ENCODE measurements at places on chromosomes 3 and 15.

- no peak for DNase-seq
Measured at GRCh38 chr3:197019021-197019420, 10.6 kb downstream of the MELTF start.

DNA sequence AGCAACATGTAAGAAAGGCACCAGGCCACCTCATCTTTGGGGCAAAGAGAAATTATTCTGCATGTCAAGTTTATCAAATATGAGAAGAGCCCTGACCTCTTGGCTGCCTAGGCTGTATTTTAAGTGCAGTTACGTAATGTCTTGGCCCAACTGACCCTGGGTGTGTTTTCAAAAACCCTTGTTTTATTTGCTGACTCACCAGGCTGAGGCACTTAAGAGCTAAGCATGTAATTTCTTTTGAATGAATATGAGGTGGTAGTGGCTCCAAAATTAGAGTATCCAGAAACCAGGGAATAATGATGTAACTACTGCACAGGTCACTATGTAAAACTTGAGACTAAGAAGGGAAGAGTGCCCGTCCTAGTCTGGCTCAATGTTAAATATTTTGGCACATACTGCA is 24.3 kb downstream of the PGPEP1L start:
- DNase-seq = peak; percentile 77

DNA sequence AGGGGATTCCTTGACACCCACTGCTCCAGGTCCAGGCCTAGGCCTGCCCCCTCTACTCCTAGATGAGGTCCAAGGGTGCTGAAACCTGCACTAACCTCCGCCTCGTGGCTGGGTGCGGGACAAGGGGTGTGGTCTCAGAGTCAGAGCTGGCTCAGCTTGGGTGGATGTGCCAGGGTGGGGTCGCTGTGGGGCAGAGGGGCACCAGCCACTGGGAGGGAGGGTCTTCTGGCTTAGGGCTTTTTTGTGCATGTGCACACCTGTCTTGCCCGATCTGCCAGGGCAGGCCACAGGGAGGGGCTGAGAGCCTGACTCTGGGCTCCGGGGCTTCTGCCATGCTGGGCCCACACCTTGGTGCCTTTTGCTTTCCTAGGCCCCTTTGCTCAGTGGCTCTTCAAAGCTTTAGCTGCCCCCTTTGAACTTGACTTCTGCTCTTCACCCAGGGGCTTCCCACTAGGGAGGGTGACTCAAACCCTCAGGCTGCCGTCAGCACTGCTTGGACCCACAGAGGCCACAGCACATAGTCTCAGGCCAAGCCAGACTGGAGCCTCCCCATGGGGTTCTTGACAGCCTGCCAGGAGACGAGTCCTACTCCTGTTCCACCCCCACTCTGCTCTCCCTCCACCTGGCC is 73.0 kb downstream of the KLF13 start:
- DNase-seq = no peak

GRCh38 chr3:13009946-13010315 is 63.3 kb downstream of the IQSEC1 start:
- no peak for DNase-seq

- no peak for DNase-seq
Measured at GRCh38 chr3:55367384-55367783, 119.7 kb downstream of the WNT5A start.

- DNase-seq = no peak
Measured at GRCh38 chr15:100426937-100427336, 85.2 kb upstream of the ADAMTS17 start.

- no peak for DNase-seq
Measured at GRCh38 chr3:34198309-34198708, 399.9 kb downstream of the PDCD6IP start.

GRCh38 chr15:33910741-33911140 is 57.6 kb upstream of the CHRM5 start:
- peak; percentile 81 for DNase-seq

GRCh38 chr3:191873736-191874135 is 412.8 kb downstream of the PYDC2 start:
- no peak for DNase-seq

DNA sequence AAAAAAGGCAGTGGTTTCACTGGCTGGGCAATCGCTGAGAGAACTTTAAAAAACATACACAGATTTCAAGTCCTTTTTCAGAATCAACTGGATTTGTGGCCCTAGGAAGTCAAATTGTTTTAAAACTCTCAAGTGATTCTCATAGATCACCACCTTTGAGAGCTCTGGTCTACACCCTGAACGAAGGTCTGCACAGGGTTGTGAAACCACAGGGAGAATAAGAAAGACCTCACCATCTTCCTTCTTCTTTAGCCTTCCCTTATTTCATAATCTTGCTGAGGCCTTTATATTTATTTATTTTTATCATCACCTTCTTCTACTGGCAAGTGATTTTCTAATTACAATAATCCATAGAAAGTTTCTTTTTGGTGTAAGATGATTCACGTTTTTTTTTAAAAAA is 58.1 kb downstream of the FOXP1 start:
- no peak for DNase-seq

- DNase-seq = no peak
Measured at GRCh38 chr3:176632925-176633324, 564.4 kb downstream of the TBL1XR1 start.

GRCh38 chr3:8328967-8329366 is 172.7 kb upstream of the LMCD1 start:
- no peak for DNase-seq

- no peak for DNase-seq
Measured at GRCh38 chr3:153397794-153398193, 235.8 kb downstream of the RAP2B start.
